A172 (cell line): ENCODE measurements at places on chromosomes 11 and 22. TPM values are rescaled to one million over a fixed set of nuclear protein-coding genes. Genes with fewer than 3 reads are reported as not detected.

The RFPL2 gene
- total RNA-seq, result not detected in 2 replicates

The LIF gene
- 24.8 and 25.4 TPM in 2 replicates for total RNA-seq

The LRRC75B gene
- total RNA-seq, result 1.4 and 5.0 TPM in 2 replicates

The FHIP1B gene
- 9.6 and 13.1 TPM in 2 replicates for total RNA-seq

The KCNK7 gene
- 0.86 TPM in 1 of 2 replicates, not detected in the other for total RNA-seq

The TREH gene
- total RNA-seq, result 0.05 TPM in 1 of 2 replicates, not detected in the other

The OR51I1 gene
- 0.55 TPM in 1 of 2 replicates, not detected in the other for total RNA-seq

The CD44 gene
- 179 and 324 TPM in 2 replicates for total RNA-seq

The MIAT gene
- total RNA-seq, result 1.9 and 2.2 TPM in 2 replicates

The E2F8 gene
- 6.5 and 8.2 TPM in 2 replicates for total RNA-seq

The TMEM135 gene
- 18.7 and 173 TPM in 2 replicates for total RNA-seq

The CCDC15 gene
- 3.7 and 4.1 TPM in 2 replicates for total RNA-seq

The MYBPC3 gene
- total RNA-seq, result not detected in 2 replicates

The TMEM151A gene
- total RNA-seq, result 0.05 TPM in 1 of 2 replicates, not detected in the other

The PKP3 gene
- total RNA-seq, result 39.8 and 44.0 TPM in 2 replicates

The CD3E gene
- not detected in 2 replicates for total RNA-seq

The MYEOV gene
- 68.7 and 130 TPM in 2 replicates for total RNA-seq

The NFAM1 gene
- 0.02 TPM in 1 of 2 replicates, not detected in the other for total RNA-seq

The NAALADL1 gene
- total RNA-seq, result not detected in 2 replicates

The LRRC56 gene
- not detected in 2 replicates for total RNA-seq

The OR8B8 gene
- total RNA-seq, result not detected in 2 replicates

The ASRGL1 gene
- 19.9 and 26.5 TPM in 2 replicates for total RNA-seq

The SHISAL1 gene
- total RNA-seq, result 2.6 and 3.1 TPM in 2 replicates

The APOA5 gene
- total RNA-seq, result not detected in 2 replicates

The C2CD3 gene
- total RNA-seq, result 49.2 and 54.2 TPM in 2 replicates

The SCGB2A2 gene
- total RNA-seq, result not detected in 2 replicates

The CSF2RB gene
- total RNA-seq, result 0.02 TPM in 1 of 2 replicates, not detected in the other

The AIFM3 gene
- 1.4 TPM in 1 of 2 replicates, not detected in the other for total RNA-seq

The SCGB1D2 gene
- total RNA-seq, result not detected in 2 replicates
